Omental fat pad (tissue), 4 donors: ENCODE measurements at places on chromosomes 6 and 20.

- DNase-seq = no peak
Observed at GRCh38 chr6:169622618-169623017, 79.2 kb downstream of the WDR27 start.

GRCh38 chr20:17843246-17844132, 125.1 kb downstream of the SNX5 start:
- DNase-seq = no peak

GRCh38 chr6:119612911-119613381, 263.4 kb upstream of the MAN1A1 start:
- no peak for DNase-seq

- DNase-seq = no peak
Observed at GRCh38 chr6:5590187-5590586, 328.9 kb downstream of the FARS2 start.

DNA sequence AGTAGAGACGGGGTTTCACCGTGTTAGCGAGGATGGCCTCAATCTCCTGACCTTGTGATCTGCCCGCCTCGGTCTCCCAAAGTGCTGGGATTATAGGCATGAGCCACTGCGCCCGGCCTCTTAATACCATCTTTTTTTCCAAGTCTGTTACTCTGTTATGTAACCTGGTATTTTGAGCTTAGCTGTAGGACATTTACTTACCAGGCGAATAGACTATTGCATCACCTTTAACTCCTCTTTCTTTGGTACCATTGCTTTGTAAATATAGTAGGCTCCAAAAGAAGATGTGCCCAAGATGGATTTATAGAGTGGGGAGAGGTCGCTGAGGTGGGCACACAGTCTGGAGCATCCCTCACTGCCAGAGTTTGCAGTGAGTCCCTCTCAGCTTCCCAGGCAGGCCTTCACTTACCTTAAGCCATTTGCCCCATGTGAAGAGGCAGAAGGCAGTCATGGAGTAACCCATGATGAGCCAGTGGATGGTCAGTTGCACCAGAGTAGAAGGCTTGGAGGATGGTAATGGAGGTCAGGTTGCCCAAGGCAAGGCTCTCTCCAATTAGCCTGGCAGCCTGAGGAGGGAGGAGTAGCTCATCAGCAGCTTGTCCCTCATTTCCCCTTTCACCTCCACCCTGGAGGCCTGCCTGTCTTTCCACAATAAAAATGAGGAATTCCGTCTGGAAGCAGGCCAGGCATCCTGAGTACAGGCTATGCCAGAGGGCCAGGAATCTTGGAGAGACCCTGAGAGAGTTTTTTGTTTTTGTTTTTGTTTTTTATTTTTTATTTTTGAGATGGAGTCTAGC, 9.7 kb downstream of the TIAM2 start:
- DNase-seq = no peak

- DNase-seq = no peak
Observed at GRCh38 chr20:25510202-25510601, 75.1 kb downstream of the NINL start.

GRCh38 chr20:8547968-8548588, 416.0 kb downstream of the PLCB1 start:
- no peak for DNase-seq
